Stimulated activated CD8-positive, alpha-beta memory T cell treated with anti-CD3 and anti-CD28 coated beads, Interleukin-15, amount 100 ng/mL, for 4 hours (primary cell): ENCODE measurements at places on chromosomes 11 and 22.

GRCh38 chr11:129242855-129243254 lies 50.7 kb upstream of the ARHGAP32 start:
- DNase-seq, result no peak

- no peak for DNase-seq
These were observed 24.1 kb upstream of the APLNR start for GRCh38 chr11:57260937-57261783.

DNA sequence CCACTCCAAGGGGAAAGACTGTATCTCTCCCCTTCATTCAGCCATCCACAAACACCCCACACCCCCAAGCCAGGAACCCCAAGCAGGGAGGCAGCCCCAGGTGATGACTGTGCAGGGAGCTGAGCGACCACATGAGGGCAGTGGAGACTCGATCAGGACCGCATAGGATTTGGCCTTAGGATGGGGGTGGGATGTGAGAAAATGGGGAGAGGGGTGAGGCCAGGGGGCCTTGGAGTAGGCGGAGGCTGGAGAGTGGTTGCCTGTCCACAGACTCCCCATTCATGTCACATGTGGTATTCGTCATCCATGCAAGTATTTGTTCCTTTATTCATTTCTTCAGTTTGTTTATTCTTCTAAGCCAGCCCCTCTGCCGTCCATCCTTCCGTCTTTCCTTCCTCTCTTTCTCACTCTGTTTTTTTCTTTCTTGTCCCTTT lies 2.7 kb upstream of the RHOD start:
- no peak for DNase-seq

GRCh38 chr22:30979932-30980331 lies 10.9 kb downstream of the TUG1 start:
- DNase-seq, result no peak

- no peak for DNase-seq
These were observed 7.0 kb downstream of the THRSP start for GRCh38 chr11:78070621-78071020.

DNA sequence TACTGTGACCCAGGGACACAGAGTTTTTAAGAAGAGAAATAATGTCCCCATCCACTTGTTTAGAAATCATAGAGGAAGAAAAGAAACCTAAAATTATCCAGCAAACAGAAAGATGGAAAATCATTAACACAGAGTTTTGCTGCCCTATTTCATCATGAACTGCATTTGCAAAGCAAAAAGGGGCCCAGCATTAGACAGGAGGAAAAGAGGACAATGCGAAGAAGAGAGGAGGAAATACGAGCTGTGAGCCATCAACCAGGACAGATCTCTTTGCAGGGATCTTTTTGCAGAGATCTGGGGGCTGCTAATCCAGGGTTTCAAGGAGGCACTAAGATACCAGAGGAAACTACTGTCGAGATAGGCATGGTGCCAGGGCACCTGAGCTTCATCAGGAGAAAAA lies 14.4 kb upstream of the NCAM1 start:
- no peak for DNase-seq

GRCh38 chr11:123674297-123674696 lies 19.9 kb upstream of the SCN3B start:
- no peak for DNase-seq
